ENCODE measurements at places on chromosomes 2 and 18. TPM values are rescaled to one million over a fixed set of nuclear protein-coding genes. Genes with fewer than 3 reads are reported as not detected.
A peak's percentile ranks its signal among the peaks of the same experiment; 100 is the strongest.

Gene LBX2
- 3.8 TPM for total RNA-seq

GRCh38 chr2:26471766-26472706 is 5.9 kb downstream of the OTOF start:
- H3K4me1 ChIP-seq, result no peaks in the 10 kb centered on the region
- H3K4me3 ChIP-seq, result no peak overlapping the region
- H3K36me3 ChIP-seq, result no peaks in the 10 kb centered on the region
- H3K27me3 ChIP-seq, result no peaks in the 10 kb centered on the region
- no peak overlapping the region for H3K27ac ChIP-seq
- DNase-seq, result no peak

GRCh38 chr18:26383454-26384270 is 157.4 kb downstream of the TAF4B start:
- H3K4me1 ChIP-seq, result peaks cover 12% of the 10 kb centered on the region
- peak; percentile 52 for DNase-seq
- no peak overlapping the region for H3K27ac ChIP-seq
- no peaks in the 10 kb centered on the region for H3K27me3 ChIP-seq

DNA sequence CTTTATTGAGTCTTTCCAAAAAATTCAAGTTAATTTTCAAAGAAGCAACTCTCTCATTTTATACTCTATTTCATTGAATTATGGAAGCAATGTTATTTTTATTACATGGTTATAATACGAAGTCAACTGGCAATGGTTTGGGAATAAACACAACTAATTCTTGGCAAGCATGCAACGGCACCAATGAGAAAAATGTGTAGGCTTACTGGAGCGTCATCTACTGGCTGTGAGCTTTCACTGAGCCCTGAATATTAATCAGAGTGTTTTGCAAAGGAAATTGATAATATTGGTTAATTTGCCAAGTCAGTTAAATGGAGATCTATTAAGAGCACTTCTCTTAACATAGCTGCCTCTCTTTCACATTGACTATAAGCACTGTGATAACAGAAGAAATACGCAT is 163.9 kb downstream of the IKZF2 start:
- H3K36me3 ChIP-seq, result no peaks in the 10 kb centered on the region
- H3K4me3 ChIP-seq, result no peak overlapping the region
- H3K27ac ChIP-seq, result no peak overlapping the region
- H3K27me3 ChIP-seq, result no peaks in the 10 kb centered on the region

Gene RNF125
- total RNA-seq, result 0.92 TPM

Gene EML6
- 2.1 TPM for total RNA-seq

DNA sequence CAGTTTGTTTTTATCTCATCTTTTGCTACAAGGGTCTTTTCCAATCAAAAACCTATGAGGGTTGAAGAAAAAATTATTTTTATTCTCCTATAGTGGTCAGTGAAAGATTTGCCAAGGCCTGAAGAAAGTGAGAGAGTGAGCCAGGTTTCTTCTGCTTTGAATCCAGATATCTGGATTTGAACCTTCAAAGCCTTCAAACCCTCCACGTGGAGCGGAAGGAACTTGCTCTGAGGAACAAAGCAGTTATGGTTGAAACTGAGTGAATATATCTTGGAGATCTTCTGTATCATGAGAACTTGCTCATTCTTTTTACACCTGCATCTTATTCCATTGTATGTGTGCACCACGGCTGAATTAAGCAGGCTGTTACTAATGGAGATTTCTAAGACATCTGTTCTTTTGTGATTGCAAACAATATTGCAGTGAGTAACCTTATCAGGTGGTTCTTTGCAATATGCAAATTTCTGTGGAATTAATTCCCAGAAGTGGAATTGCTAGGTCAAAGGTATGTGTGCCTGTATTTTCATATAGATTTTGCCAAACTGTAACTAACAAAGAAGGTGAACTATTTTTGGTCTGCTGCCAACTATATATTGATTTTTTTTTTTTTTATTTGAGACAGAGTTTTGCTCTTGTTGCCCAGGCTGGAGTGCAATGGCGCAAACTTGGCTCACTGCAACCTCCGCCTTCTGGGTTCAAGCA is 147.9 kb downstream of the B3GNT2 start:
- H3K36me3 ChIP-seq, result no peaks in the 10 kb centered on the region
- no peak for DNase-seq
- no peak overlapping the region for H3K4me3 ChIP-seq
- no peaks in the 10 kb centered on the region for H3K4me1 ChIP-seq
- H3K27ac ChIP-seq, result no peak overlapping the region

GRCh38 chr2:191840921-191841320 is 6.0 kb downstream of the CAVIN2 start:
- peaks cover 13% of the 10 kb centered on the region for H3K36me3 ChIP-seq
- peak overlapping the region; percentile 95 for H3K4me3 ChIP-seq
- no peak overlapping the region for H3K27ac ChIP-seq
- no peaks in the 10 kb centered on the region for H3K27me3 ChIP-seq
- peaks cover 63% of the 10 kb centered on the region for H3K4me1 ChIP-seq
- peak; percentile 39 for DNase-seq

Gene MEP1B
- not detected for total RNA-seq

GRCh38 chr2:217842017-217842416 is 160.8 kb downstream of the TNS1 start:
- H3K27me3 ChIP-seq, result no peaks in the 10 kb centered on the region
- no peaks in the 10 kb centered on the region for H3K36me3 ChIP-seq
- H3K4me1 ChIP-seq, result peaks cover 10% of the 10 kb centered on the region
- no peak overlapping the region for H3K27ac ChIP-seq
- no peak overlapping the region for H3K4me3 ChIP-seq

GRCh38 chr2:33835911-33836310 is 236.8 kb upstream of the FAM98A start:
- H3K36me3 ChIP-seq, result no peaks in the 10 kb centered on the region
- H3K27ac ChIP-seq, result no peak overlapping the region
- H3K4me1 ChIP-seq, result no peaks in the 10 kb centered on the region
- no peak for DNase-seq
- H3K4me3 ChIP-seq, result no peak overlapping the region

DNA sequence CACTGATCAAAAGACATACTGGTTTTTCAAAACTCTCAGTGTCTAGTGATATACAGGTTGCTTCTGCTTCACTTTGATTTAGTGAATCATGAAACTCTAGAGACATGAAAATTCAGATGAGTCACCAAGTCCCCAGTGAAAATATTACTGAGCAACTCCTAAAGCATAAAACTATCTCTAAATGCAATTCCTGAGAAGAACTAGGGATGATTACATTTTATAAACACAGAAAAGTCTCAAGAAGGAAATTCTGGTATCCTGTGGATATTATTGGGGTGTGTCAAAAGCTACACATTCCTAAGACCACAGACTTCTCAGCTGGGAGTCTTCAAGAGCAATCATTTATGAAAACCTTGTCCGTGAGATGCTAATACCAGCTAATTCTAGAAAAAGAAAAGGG is 9.7 kb downstream of the LRRTM4 start:
- H3K4me1 ChIP-seq, result no peaks in the 10 kb centered on the region
- H3K36me3 ChIP-seq, result no peaks in the 10 kb centered on the region
- H3K27me3 ChIP-seq, result no peaks in the 10 kb centered on the region
- H3K4me3 ChIP-seq, result no peak overlapping the region

DNA sequence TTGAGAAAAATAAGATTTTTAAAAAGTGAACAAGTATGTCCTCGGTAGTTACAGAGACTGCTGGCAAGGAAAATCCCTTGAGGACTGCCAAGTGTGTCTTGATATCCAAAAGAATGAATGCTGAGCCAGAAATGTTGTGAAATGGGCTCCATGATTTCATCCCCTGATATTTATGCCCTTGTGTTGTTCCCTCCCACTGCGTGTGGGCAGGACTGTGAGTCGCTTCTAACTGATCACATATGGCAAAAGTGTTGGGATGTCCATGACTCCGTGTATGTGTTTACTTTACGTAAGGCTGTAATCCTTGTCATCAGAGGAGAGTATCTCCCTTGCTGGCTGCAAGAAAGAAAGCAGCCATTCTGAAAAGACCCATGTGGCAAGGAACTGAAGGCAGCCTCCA is 285.1 kb downstream of the SS18 start:
- peaks cover 4% of the 10 kb centered on the region for H3K27me3 ChIP-seq
- DNase-seq, result no peak
- H3K4me1 ChIP-seq, result no peaks in the 10 kb centered on the region
- no peaks in the 10 kb centered on the region for H3K36me3 ChIP-seq
- H3K27ac ChIP-seq, result no peak overlapping the region

Gene LIMS2
- total RNA-seq, result 48.3 TPM

DNA sequence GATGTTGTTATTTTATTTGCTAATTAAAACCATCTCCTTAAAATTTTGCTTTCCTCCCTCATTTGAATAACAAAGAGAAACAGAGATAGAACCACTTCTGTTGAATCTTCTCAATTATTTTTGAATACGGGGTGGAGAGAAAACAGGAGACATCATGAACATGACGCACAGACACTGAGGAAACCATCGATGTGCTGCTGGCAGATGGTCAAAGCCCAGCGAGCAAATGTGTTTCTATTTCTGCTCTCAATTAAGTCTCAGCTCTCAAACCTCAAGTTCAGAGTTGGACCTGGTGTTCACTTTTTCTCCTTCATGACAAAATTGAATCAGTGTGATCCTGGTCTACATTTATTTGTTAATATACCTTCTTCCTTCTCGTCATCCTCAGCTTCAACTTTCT is 36.1 kb upstream of the TWIST2 start:
- no peaks in the 10 kb centered on the region for H3K27me3 ChIP-seq
- no peak overlapping the region for H3K27ac ChIP-seq
- no peak overlapping the region for H3K4me3 ChIP-seq
- H3K4me1 ChIP-seq, result no peaks in the 10 kb centered on the region
- DNase-seq, result no peak

- peaks cover 3% of the 10 kb centered on the region for H3K4me1 ChIP-seq
- H3K4me3 ChIP-seq, result no peak overlapping the region
- no peak for DNase-seq
- no peaks in the 10 kb centered on the region for H3K36me3 ChIP-seq
- no peaks in the 10 kb centered on the region for H3K27me3 ChIP-seq
- no peak overlapping the region for H3K27ac ChIP-seq
These were observed 8.7 kb downstream of the ANTXR1 start for GRCh38 chr2:69021727-69022126.

GRCh38 chr2:10732924-10733565 is 11.6 kb downstream of the ATP6V1C2 start:
- H3K4me3 ChIP-seq, result no peak overlapping the region
- H3K27me3 ChIP-seq, result peaks cover 3% of the 10 kb centered on the region
- no peaks in the 10 kb centered on the region for H3K4me1 ChIP-seq

DNA sequence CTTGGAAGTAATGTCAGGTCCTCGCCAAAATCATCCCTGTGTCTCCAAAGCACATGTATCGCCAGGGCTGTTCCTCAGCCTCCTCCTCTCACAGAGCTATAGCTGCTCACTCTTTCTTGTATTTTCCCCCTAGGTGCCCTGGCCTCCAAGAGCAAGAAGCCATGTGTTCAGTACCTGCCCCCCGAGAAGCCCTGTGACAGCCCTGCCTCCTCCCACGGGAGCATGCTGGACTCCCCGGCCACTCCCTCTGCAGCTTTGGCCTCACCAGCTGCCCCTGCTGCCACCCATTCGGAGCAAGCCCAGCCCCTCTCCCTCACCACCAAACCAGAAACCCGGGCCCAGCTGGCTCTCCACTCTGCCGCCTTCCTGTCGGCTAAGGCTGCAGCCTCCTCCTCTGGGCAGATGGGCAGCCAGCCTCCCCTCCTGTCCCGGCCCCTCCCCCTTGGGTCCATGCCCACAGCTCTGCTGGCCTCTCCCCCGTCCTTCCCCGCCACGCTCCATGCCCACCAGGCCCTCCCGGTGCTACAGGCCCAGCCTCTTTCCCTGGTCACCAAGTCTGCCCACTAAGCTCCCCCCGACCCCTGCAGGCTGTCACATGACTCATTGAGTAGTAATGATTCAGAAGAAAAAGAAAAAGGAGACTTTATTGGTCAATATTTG is 18.8 kb downstream of the TGOLN2 start:
- H3K36me3 ChIP-seq, result peaks cover 3% of the 10 kb centered on the region
- H3K4me3 ChIP-seq, result no peak overlapping the region
- peaks cover 9% of the 10 kb centered on the region for H3K4me1 ChIP-seq
- no peaks in the 10 kb centered on the region for H3K27me3 ChIP-seq
- no peak overlapping the region for H3K27ac ChIP-seq

GRCh38 chr2:100518801-100519200 is 44.0 kb upstream of the PDCL3 start:
- no peaks in the 10 kb centered on the region for H3K36me3 ChIP-seq
- H3K27ac ChIP-seq, result no peak overlapping the region
- no peaks in the 10 kb centered on the region for H3K4me1 ChIP-seq
- H3K4me3 ChIP-seq, result no peak overlapping the region
- no peaks in the 10 kb centered on the region for H3K27me3 ChIP-seq

GRCh38 chr2:242011167-242011513 is 141.6 kb downstream of the RTP5 start:
- no peak overlapping the region for H3K4me3 ChIP-seq

- H3K4me1 ChIP-seq, result no peaks in the 10 kb centered on the region
- H3K27ac ChIP-seq, result no peak overlapping the region
- H3K4me3 ChIP-seq, result no peak overlapping the region
- DNase-seq, result no peak
These were observed 229.1 kb downstream of the RTP5 start for GRCh38 chr2:242098445-242099128.

DNA sequence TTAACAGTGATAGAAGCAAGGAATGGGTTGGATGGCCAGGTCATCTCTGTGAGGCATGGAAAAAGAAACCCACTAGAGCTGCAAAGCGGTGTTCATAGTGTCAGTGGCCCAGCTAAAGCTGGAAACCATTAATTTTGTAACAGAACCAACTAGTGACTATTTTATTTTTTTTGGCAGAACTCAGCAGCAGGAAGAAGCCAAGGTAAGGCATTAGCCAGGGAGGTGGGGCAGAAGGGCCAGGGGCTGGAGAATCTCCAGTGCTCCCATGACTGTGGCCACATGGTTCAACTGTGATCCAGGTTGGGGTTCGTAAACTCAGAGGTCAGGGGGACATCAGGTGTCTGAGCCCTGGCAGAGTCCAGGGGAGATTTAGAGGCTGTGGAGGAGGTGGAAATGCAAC is 25.9 kb upstream of the YES1 start:
- H3K4me1 ChIP-seq, result peaks cover 25% of the 10 kb centered on the region
- no peak overlapping the region for H3K4me3 ChIP-seq
- H3K27ac ChIP-seq, result no peak overlapping the region
- no peaks in the 10 kb centered on the region for H3K27me3 ChIP-seq
- DNase-seq, result no peak

Gene ASAP2
- total RNA-seq, result 79.2 TPM

Measured in endothelial cell of umbilical vein (primary cell).